Kasumi-1 (cell line): ENCODE measurements at places on chromosomes 1 and 21.

DNA sequence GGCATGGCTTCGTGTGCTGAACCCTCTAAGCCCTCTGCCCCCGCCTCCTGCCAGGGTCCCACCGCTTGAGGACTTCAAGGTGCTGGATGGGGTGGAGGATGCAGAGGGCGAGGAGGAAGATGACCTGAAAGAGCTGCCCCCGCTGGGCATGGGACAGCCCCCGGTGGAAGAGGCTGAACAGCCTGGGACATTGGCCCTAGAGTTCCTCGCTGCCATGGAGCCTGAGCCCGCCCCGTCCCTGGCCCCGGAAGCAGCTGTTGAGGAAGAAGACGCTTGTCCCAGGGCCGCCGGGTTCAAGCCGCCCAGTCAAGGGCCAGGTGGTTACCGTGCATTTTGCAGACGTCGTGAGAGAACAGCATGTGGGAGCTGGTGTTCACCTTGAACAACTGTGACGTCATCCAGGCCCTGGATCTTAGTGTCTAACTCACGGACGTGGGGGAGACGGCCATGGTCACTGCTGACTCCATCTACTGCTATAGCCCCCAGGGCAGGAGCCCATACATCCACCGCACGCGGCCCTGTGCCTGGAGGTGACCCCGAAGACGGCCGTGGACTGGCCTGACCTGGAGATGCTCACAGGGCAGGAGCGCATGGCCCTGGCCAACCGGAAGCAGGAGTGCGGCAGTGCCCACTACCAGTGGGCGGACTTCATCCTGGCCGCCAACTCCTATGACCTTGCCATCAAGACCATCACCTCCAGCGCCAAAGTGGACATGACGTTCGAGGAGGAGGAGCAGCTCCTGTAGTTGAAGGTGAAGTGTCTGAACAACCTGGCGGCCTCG lies 90.1 kb downstream of the PPP1R12B start:
- DNase-seq: no peak

DNA sequence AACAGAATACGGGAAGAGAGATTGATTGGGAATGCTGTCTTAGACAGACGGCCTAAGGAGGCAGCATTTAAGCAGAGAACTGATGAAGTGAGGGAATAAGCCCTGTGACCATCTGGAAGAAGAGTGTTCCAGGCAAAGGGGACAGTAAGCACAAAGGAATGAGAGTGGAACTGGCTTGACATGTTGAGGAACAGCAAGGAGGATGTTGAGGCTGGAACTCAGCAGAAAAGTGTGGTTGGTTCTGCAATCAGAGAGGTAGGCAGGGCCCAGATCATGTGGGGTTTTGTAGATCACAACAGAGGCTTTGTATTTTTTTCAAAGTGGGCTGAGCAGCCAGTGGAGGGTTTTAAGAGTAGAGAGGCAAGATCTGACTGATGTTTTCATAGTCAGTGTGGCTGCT lies 157.4 kb downstream of the DNM3 start:
- no peak for DNase-seq

DNA sequence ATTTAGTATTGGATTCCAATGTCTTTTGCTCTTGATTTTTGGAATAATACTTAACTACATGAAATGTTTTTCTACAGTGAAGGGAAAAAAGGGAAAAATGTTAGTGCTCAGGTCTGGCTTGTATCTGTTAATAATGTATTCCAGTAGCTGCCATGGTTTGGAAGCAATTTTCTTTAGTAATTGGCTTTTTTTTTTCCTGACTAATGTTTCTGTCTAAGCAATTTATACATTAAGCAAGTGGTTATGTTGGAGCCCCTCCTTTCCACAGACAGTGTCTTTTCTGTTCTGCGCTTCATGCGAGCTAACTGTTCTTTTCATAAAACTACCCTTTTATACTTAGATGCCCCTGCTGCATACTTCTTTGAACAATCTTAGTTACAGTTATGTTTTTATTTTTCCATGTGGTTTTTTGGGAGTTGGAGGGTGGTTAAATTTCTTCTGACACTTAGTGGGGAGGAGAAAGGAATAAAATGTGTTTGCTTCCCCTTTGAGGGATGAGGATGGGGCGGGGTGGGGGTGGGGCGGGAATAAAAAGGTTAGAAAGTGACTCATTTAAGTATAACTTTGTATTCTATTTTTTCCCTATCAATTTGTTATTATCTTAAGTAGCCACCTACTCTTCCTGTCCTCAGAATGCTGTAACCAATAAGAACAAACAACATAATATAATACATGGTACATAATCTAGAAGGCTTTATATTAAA lies 83.1 kb downstream of the CLIC4 start:
- no peak for DNase-seq

DNA sequence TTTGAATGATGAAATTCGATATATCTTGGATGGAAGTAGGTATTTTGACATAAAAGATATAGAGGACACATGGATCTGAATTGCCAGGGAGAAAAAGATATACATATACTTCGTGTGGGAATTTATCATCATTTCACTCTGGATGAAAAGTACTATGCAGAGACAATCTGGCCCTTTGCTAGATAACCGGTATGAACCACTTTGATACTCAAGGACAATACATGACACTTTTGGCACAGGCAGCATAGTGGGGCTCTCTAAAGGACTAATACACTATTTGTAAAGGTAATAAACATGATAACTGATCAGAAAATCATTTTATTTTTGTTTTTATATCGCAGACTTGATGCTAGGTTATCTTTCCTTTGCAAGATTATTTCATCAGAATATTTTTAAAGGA lies 24.2 kb downstream of the JAK1 start:
- DNase-seq: no peak

GRCh38 chr1:164804366-164804765 lies 245.4 kb downstream of the PBX1 start:
- no peak for DNase-seq

DNA sequence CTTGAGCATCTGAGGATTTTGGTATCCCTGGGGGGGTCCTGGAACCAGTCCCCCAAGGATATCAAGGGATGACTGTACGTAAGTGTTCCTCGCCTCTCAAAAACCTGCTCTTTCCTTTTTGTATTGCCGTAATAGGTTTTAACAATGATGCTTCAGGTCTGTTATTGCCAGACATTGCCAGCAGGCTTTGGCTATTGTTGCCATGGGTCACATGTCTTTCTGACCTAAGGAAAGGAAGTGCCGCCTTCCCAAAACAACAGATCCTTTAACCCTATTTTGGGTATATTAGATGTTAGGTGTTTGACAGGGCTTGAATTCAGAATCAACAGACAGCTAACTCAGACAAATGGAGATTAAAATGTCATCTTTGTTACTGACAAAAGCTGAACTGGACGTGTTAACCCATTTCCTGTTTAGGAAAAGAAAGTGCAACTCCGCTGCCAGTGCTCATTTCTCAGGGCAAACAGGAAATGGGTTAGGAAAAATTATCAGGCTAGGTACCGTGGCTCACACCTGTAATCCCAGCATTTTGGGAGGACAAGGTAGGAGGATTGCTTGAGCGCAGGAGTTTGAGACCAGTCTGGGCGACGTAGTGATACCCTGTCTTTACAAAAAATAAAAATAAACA lies 12.4 kb upstream of the PRPF38B start:
- DNase-seq: no peak

GRCh38 chr1:193846876-193847604 lies 660.6 kb upstream of the B3GALT2 start:
- no peak for DNase-seq

DNA sequence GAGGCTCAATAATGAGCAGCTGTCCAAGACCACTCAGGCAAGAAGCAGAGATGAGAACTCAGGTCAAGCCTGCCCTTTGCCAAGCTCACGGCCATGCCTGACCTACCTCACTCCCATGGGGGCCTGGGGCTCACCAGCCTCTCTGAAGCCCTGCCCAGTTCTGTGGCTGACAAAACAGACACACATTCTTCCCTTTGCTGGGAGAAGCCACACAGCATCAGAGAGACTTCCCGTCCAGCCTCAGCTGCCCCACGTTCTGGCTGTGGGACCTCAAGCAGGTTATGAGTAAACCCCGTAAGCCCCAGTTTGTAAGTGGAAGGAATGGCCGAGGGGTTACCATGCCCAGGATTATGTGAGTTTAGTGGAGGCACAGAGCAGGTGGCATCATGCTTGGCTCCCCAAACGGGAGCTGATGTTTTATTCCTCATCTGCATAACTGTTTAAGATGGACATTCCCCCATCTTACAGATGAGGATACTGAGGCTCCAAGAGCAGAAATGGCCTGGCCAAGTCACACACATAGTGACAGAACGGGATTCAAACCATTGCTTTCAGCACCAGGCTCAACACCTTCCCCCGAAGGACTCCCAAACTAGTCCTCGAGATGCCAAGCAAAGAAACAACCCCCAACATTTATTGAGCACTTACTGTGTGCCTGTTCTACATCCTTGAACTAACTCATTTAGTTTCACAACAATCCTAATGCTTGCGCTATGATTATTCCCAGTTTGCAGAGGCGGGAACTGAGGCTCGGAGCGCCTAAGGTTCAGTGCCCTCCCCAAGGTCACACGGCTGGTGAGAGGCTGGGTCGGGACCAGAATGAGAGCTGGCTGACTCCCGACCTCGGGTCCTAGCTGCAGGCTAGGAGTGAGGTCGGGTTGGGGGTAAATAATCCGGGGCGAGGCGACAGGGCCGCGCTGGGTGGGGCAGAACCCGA lies 49.1 kb upstream of the LAPTM5 start:
- no peak for DNase-seq

- no peak for DNase-seq
Measured at GRCh38 chr1:89871768-89872473, 51.1 kb downstream of the LRRC8D start.

GRCh38 chr21:45154511-45155508 lies 80.4 kb downstream of the ADARB1 start:
- no peak for DNase-seq

DNA sequence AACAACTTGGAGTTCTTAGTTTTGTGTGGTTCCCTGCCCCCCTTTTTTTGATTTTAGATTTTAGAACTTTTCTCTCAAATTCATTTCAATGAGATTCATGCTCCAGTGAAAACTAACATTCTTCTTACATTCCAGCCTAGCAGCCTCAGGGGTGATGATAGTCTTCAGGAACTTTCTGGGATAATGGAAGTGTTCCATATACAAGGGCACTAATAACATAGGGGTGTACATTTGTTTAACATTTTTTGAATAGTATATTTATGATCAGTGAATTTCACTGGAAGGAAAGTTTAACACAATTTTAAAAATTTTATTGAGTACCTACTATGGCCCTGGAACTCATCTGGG lies 61.4 kb upstream of the ZNF648 start:
- no peak for DNase-seq

DNA sequence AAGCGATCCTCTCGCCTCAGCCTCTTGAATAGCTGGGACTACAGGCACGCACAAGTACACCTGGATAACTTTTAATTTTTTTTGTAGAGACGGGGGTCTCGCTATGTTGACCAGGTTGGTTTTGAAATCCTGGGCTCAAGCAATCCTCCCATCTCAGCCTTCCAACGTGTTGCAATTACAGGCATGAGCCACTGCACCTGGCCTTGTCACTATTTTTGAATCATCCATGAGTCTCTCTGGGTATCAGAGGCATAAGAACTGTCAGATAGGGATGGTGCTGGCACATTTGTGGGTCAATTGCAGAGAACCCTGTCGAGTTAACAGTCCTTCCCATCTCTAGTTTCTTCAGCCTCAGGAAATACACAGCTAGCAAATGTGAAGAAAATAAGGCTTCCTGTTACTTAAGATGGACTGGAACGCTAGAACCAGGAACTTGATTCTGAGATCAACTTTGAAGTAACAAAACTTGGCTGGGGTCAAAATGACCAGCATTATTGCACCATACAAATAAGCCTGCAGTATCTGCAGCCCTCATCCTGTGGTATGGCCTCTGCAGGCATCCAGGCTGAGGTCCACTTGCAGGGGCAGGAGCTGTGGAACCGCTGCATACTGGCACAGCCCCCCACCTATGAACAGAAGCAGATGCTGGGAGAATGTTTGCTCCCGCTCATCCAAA lies 124.3 kb upstream of the GADD45A start:
- DNase-seq: peak; percentile 6

DNA sequence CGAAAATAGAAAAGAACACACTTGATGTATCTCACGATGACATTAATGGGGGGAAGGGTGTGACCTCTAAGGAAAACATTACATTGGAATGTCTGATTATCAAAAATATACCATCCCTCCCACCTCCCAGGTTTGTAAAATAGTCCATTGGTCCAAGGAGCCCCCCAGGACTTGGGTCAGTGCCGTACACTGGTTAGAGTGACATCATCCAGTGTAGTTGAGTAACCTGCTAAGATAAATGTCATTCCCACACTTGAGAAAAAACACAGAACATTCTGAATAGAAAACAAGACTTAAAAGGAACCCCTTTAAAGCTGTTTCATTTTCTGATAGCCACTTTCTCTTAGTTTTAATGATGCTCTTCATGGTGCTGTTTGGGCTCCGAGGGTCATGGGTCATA lies 15.2 kb downstream of the DDX20 start:
- DNase-seq: no peak

DNA sequence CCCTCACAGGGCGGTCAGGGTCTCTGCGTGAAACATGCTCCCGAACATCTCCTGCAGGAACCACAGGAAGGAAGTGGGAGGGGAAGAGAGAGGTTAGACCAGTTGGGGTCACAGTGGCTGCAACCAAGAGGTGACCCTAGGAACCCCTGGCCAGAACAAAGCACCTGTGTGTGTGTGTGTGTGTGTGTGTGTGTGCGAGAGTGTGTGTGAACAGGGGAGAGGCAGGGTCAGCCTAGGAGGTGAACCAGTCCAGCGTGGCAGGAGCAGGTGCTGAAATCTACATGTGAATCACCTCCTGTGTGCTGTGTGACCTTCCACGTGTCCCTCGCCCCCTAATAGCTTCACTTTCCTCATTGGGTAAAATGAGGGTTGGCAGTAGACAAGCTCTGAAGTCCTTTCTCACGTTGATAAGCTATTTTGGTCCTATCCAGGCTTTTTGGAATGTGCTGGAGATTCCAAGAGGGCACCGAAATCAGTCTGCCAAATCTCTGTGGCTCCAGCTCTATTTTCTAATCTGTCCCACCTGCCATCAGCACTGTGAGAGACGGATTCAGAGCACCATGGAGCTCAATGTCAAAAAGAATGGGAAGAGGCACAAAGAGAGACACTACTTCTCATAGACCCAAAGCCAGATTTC lies 27.8 kb downstream of the SLC26A9 start:
- DNase-seq: no peak

- no peak for DNase-seq
Measured at GRCh38 chr1:24963099-24963872, 33.2 kb upstream of the RUNX3 start.
